ENCODE measurements at places on chromosomes 12 and 14.

GRCh38 chr12:53624956-53625355 lies 1.2 kb downstream of the ATF7 start:
- no peak for DNase-seq

DNA sequence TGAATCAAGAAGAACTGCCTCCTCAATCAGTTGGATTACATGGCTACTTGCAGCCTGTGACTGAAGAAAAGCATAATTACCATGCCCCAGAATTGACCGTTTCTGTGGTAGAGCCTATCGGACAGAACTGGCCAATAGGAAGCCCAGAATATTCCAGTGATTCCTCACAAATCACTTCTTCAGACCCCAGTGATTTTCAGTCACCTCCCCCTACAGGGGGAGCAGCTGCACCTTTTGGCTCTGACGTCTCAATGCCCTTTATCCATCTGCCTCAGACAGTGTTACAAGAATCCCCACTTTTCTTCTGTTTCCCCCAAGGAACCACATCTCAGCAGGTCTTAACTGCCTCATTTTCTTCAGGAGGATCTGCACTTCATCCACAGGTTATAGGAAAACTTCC lies 80.8 kb downstream of the RAD52 start:
- DNase-seq: no peak

GRCh38 chr14:75379246-75379929 lies 48.4 kb upstream of the JDP2 start:
- no peak for DNase-seq

DNA sequence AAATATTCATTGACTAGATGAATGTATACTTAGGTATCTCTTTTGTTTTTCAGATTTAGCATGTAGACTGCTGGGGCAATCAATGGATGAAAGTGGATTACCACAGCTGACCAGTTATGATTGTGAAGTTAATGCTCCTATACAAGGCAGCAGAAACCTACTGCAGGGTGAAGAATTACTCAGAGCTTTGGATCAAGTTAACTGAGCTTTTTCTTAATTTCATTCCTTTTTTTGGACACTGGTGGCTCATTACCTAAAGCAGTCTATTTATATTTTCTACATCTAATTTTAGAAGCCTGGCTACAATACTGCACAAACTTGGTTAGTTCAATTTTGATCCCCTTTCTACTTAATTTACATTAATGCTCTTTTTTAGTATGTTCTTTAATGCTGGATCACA lies 15.3 kb upstream of the SNAPC1 start:
- DNase-seq: no peak

GRCh38 chr12:121908702-121909101 lies 9.7 kb upstream of the CFAP251 start:
- DNase-seq: no peak

GRCh38 chr12:1592444-1593173 lies 1.8 kb downstream of the FBXL14 start:
- peak; percentile 52 for DNase-seq

GRCh38 chr12:119940897-119941296 lies 48.1 kb upstream of the BICDL1 start:
- DNase-seq: no peak

GRCh38 chr14:95445676-95446075 lies 70.8 kb downstream of the SYNE3 start:
- no peak for DNase-seq

- no peak for DNase-seq
Observed at GRCh38 chr14:92659765-92660561, 88.5 kb downstream of the LGMN start.

DNA sequence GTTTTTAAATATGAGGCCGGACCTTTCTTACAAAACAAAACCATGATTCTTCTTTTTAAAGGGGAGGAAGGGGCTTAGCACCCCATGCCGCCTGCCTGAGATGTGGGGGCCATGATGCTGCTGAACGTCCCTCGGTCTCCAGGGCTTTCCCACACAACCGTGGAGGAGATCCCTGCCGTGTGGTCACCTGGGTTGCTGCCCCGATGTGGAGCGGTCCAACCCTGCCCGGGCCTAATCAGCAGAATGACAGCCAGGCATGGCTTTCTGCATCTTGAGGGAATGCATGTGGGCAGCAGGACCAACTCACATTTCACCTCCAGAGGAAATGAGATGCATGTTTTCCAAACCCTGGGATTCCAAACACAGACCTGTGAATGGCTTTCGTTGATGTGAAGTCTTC lies 48.9 kb upstream of the C14orf180 start:
- DNase-seq: no peak

DNA sequence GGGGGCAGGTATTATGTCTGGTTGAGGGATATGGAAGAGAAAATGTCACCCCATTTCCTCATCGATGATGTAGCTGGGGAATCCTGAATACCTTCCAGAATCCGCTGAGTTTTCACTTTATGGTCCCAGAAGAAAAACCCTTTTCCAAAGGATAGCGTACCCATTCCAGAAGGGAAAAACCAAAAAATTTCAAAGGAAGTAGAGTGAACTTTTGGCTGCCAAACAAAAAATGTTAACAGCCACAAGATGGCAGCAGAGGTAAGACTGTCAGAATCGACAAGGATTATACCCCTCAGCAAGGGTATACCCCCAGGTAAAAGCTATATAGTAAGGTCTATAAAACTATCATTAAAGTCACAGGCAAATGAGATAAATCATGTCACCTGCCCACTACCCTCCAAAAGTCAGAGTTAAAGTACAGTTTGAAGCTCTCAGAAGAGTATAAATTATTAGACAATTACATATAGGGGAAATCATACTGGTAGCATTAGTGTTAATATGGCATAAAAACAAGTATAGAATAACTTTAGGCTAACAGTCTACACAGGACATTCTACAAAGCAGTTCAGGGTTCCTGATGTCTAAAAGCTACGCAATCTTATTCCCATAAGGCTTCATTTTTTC lies 18.0 kb downstream of the ACIN1 start:
- DNase-seq: no peak

GRCh38 chr14:43166163-43166562 lies 1340.9 kb downstream of the FSCB start:
- DNase-seq: no peak

GRCh38 chr12:124477107-124477915 lies 90.1 kb downstream of the NCOR2 start:
- DNase-seq: no peak

- DNase-seq: no peak
Observed at GRCh38 chr12:94092516-94093241, 55.7 kb upstream of the PLXNC1 start.

GRCh38 chr14:63713764-63714163 lies 14.1 kb downstream of the SGPP1 start:
- DNase-seq: no peak

DNA sequence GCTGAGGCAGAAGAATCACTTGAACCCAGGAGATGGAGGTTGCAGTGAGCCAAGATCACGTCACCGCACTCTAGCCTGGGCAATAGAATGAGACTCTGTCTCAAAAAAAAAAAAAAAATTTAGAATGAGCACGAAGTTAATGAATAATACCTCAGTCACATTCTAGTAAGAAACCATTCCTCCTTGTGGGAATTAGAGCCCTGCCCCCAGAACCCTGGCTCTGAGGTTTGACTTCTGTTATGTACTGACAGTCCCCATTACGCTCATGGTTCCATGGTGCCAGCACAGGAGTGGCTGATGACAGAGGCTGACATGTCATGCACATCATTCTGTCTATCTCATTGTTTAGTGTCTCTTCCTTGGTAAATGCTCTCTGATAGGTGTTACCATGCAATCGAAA lies 132.6 kb upstream of the FGD4 start:
- no peak for DNase-seq

GRCh38 chr14:103398427-103399195 lies 13.4 kb downstream of the MARK3 start:
- DNase-seq: no peak

DNA sequence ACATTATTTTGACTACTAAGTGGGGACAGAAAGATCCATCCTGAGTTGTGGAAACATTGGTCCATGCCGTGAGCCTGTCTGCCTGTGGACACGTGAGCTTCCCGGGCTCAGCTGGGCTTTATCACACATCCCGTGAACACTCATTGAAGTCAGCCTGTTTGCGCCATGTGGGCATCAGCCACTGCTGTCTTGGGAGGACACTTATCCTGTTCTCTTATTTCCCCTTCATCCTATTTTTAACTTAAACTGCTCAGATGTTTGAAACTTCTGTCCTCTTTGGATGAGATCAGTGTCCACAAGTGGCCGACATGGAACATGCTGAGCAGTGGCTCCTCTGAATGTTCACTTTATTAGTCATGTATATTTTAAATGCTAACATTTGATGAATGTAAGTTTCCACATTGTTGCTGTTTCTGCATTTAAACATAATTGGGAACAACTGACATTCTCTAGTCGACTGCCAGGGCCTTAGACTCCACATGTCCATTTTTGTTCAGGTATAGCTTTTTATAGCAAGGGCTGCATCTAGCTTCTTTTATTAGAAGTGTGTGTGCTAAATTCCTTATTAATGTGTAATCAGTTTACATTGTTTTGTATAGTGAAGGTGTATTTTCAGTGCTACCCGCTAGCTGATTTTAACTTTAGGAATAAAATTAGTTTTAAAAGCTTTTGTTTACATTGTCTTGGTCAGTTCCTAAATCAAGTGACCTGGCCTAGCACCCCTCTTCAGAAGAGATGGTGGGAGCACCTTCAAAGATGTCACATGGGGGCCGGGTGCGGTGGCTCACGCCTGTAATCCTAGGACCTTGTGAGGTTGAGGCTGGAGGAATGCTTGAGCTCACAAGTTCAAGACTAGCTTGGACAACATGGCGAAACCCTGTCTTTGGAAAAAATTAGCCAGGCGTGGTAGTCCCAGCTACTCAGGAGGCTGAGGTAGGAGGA lies 24.0 kb downstream of the RNF34 start:
- DNase-seq: no peak

DNA sequence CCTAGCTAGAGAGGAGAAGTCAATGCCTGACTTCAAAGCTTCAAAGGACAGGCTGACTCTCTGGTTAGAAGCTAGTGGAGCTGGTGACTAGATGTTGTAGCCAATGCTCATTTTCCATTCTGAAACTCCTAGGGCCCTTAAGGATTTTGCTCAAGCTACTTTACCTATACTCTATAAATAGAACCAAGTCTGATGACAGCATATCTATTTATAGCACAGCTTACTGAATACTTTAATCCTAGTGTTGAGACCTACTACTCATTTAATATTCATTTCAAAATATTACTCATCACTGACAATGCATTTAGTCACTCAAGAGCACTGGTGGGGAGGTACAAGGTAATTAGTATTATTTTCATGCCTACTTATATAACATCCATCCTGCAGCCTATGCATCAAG lies 137.2 kb upstream of the PELI2 start:
- DNase-seq: no peak

- DNase-seq: no peak
Observed at GRCh38 chr14:87712396-87713090, 280.4 kb downstream of the GALC start.

DNA sequence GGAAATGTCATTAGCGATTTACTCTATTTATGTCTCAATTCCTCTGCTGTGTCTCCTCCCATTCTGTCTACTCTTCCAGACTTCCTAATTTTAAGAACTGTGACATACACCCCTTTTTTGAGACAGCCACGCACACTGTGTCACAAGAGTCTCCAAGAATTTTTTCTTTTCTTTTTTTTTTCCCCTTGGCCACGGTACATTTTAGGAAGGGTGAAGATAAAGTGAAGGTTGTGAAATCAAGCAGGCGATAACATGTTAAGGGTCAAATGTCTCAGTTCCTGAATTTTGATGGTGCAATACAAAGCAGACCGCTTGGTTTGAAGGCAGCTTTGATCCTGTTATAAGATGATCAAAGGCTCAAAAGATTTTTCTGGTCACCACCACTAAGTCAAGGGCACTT lies 4.3 kb downstream of the OLR1 start:
- no peak for DNase-seq

- no peak for DNase-seq
Observed at GRCh38 chr14:39365354-39365753, 66.9 kb downstream of the FBXO33 start.

DNA sequence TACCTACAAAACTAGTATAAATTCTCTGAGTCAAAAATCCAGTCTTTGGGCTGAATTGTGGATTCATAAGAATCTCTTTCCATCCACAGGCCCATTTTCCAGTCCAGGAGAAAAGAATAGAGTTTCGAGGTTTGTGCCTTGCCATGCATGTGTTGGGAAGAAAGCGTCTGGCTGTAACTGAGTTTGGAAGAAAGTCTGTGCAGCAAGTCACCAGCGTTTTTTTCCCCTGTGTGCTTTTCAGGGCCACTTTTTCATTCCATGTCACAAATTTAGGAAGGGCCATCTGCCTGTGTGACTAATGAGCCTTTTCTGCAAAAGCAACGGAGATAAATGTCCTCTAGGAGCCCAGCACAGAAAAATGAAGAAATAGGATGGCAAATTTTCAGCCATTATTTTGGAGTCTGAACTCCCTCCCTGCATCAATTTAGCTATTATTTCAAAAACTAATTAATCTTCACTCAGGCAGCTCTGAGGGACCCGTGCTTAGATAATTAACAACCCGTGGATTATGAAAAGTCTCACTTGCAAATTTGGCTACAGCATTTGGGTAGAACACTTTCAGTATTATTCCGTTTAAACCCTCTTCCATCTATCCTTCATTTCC lies 261.5 kb downstream of the SUDS3 start:
- DNase-seq: no peak

- no peak for DNase-seq
Observed at GRCh38 chr14:104967386-104968152, 10.6 kb downstream of the AHNAK2 start.

GRCh38 chr12:54991161-54991990 lies 6.8 kb upstream of the TESPA1 start:
- DNase-seq: peak; percentile 8

DNA sequence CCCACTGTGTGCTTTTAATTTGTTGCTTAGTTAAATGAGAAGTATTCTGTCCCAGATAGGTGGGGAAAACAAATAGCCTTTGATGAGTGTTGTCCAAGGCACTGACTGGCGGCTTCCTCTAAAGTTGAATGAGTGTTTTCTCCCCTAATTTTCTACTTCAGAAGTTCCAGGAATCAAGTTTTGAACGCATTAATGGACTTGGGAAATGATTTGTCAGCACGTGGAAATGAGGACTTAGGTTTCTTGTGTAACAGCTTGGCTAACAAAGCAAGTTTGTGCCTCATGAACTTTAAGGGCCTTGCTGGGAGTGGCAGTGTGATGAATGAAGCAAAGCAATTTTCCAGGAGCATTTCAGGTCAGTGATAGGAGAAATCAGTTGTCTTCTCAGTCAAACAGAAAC lies 56.9 kb downstream of the LIN52 start:
- no peak for DNase-seq

GRCh38 chr12:93381161-93381975 lies 3.6 kb downstream of the NUDT4 start:
- no peak for DNase-seq

GRCh38 chr12:83365317-83365716 lies 678.6 kb downstream of the TMTC2 start:
- DNase-seq: no peak

All from stimulated activated CD8-positive, alpha-beta memory T cell treated with anti-CD3 and anti-CD28 coated beads, Interleukin-7, amount 100 ng/mL, for 4 hours (primary cell).